Naive thymus-derived CD8-positive, alpha-beta T cell (primary cell): ENCODE measurements at places on chromosomes 1 and 21.
A peak's percentile ranks its signal among the peaks of the same experiment; 100 is the strongest.

- no peak for DNase-seq
These were observed 43.3 kb downstream of the PAX7 start for GRCh38 chr1:18673976-18674375.

- no peak for DNase-seq
These were observed 310.3 kb downstream of the SIPA1L2 start for GRCh38 chr1:232319518-232320210.

GRCh38 chr1:216997069-216997468 is 273.8 kb upstream of the ESRRG start:
- no peak for DNase-seq

DNA sequence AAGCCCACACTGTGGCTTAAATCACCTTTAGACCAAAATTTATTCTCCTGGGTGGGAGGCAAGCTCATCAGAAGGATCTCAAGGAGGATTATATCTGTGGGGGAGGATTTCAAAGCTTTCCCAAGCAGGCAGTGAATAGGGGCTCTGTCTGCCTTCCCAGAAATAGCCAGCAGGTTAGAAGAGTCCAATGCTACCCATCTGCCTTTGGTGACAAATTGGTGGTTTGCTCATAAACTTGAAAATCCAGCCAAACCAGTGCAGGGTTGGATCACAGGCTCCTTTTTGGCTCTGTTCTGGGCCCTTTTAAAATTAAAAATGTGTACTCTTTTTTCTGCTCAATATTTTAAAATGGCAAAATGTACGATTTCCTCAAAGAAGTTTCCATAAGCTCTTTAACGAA is 118.9 kb upstream of the ZC3H11B start:
- DNase-seq: no peak

- peak; percentile 93 for DNase-seq
These were observed at the start of the genes NSL1 and TATDN3 for GRCh38 chr1:212791676-212792395. TSS of gene NSL1 (minus strand) at chr1:212791777. CDS start at chr1:212791763, 14 bp downstream. TSS of gene TATDN3 (plus strand) at chr1:212791894. CDS start at chr1:212791922, 28 bp downstream.

DNA sequence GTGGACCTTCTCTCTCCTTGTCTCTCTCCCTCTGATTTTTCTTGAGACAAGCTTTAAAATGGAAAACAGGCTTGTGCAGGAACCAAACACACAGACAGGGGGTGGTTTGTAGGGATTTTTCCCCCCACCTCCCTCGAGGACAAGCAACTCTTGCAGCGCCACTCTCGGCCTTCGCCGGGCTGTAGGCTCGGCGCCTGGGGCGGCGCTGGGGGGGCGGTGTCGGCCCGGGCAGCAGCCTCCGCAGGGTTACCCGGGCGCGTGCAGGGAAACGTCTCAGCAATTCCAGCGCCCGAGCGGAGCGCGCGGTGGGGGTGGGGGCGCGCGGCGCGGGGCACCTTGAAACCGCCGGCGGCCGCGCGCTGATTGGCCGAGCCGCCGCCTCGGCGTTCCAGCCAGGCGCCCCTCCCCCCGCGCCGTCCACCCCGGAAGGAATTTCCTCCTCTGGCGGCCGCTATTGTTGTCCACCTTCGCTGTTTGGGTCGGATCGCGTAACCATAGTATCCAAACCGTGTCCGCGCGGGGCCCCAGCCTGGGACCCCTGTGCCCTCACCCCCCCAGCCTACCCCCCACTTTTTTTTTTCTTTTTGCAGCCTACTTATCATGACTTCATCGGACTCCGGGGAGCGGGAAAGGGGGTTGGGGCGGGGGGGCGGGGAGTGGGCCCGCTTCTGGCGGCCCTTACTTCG is 59.8 kb upstream of the ACOT11 start:
- peak; percentile 84 for DNase-seq

DNA sequence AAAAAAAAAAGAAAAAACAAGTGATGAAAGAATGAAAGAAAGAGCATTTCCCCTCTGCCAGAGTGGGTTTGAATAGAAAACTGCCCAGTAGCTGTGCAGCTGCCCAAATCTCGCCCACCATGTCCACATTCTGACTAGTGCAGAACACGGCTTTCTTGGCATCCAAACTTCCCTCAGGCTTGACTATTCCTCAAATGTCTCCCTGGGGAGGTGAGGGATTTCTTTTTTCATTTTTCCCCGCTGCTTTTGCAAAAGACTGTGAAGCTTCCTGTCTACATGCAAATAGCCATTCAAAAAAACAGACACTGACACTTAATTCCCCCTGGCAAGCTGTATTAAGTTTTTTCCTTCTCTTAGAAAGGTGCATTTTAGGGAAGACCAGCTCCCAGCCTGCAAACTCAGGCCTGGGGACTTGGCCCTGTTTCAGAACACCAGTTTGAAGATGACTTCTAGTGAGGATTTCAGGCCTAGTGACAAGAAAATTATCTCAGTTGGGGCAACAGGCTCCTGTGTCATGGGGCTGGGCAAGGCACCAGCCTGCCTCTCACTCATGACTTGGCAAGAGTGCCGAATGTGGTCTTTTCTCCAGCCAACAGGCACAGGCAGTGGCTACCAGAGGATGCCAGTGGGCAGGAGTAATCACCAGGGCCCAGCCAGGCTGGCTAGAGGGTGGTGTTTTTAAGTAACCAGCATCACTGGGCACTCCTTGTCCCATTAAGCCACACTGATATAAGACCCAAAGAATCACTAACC is 178.1 kb upstream of the NFIA start:
- no peak for DNase-seq

- DNase-seq: no peak
These were observed 98.8 kb downstream of the RASAL2 start for GRCh38 chr1:178192686-178193085.

- no peak for DNase-seq
These were observed 125.2 kb upstream of the SYT6 start for GRCh38 chr1:114278911-114279310.

DNA sequence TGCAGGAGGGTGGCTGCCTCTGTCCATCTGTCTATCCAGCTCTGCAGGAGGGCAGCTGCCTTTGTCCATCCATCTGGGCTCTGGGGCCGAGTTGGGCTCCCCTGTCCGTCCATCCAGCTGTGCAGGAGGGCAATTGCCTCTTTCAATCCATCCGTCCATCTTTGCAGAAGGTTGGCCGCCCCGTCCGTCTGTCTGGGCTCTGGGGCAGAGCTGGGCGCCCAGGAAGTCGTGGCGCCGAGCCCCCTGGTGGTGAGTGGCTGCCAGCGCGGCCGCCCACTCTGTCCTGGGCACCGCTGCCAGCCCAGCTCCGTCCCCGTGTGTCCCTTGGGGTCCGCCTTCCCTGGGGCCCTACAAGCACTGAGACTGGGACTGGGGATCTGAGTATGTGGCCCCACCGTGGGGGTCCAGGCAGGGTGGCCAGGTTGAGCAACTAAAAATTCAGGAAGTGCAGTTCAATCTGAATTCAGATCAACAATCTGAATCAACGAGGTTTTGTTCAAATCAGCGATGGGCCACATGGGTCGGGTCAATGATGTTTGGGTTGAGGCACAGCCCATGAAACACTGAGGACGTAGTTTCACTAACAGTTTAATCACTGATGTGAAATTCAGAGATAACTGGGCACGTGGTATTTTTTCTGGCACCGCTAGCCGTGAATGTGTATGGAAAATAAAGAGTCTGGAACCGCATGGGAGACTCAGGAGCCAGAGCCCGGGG is 99.1 kb upstream of the ACTRT2 start:
- peak; percentile 33 for DNase-seq

GRCh38 chr1:86441581-86441980 is 17.6 kb downstream of the CLCA2 start:
- DNase-seq: peak; percentile 44

DNA sequence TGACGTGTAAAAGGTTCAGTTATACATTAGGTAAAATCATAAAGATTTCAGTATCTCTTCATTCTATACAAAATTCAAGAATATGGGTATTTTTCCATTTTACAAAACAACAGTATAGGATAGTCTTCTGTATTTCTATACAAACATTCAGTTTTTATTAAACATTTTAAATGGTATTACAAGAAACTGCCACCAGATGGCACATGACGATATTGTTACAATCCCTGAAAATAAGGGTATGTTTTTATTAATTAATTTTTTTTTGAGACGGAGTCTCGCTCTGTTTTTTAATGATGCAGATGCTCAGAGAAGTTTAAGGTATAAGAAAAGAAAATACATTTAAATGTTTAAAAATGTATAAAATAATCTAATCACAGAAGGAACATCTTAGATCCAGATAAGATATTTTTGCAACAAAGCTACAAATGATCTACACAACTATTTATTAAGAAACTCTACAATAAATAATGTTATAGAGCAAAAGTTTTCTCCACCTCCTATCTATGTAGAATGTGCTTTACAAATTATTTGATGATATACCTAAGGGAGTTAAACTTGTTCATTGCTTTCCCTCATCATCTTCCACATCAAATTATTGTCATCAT is 23.5 kb upstream of the RSBN1 start:
- peak; percentile 61 for DNase-seq

DNA sequence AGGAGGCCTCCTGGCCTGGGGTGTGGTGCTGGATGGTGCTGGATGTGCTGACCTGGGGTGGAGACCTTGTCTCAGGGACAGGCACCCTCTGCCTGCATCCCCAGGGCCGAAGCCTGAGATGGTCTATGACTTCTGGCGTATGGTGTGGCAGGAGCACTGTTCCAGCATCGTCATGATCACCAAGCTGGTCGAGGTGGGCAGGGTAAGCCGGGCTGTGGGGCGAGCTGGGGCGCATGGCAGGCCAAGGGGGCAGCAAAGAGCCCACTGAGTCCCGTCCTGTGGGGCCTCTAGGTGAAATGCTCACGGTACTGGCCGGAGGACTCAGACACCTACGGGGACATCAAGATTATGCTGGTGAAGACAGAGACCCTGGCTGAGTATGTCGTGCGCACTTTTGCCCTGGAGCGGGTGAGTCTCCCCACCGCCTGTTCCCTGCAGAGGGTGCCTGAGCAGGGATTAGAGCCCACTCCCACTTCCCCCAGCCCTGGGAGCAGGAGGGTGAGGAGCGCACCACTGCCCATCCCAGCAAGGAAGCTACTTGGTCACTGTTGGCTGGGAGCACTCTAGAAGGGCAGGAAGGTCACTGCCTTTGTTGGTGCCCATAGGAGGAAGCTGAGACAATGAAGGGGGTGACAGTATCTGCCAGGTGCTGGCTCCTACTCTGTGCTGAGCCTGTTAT is 75.2 kb downstream of the PTPRU start:
- no peak for DNase-seq

DNA sequence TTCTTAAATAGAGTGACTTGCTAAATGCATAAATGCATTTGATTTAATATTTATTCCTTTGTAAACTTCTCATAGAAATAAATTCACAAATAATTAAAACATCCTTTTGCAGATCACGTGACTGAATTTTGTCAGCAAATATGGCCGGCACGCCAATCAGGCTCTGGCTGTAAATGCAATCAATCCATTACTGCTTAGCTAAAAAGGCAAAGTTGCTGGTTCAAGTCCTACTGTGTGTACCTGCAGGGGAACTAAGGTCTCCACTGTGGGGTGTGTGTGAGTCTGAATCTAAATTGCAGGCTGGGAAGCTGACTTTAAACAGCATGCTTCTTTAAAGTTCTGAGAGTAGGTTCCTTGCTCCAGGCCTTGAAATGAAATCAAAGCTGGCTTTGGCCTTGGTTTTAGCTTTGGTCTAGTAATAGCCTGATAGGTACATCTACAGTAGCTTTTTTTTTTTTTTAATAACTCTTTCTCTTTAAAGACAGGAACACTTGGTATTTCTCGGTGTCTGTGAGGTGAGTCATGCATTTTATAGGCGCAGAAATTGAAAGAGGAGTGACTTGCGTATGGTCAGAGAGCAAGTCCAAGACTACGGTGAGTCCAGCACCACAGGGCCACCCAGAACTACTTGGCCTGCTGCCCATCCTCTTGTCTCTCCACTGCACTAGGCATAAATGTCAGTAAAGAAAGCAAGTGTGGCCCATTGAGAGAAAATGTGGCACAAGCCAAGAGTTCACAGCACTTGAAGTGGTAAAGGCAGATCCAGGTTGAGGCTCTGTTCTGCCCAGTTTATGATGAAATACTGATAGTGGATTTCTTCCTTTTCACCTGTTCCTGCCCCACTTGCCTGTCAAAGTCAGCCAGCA is 36.2 kb upstream of the LYST start:
- no peak for DNase-seq

DNA sequence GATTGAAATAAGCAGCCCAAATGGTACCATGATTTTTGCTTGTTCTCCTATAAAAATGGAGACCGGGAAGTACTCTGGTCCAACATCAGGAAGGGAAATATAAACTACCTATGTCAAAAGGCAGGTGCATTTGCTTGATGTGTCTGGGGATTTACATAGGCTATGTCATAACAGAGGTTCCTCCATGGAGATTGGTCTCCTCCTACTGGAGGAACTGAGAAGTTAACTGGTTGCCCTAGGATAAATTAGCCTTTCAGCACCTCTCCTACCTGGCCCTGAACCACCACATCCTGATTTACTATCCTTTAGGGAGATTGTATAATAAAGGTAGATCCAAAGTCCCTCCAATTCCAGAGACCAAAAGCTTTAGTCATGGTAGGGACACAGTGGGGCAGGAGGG is 1109.3 kb upstream of the B3GALT2 start:
- peak; percentile 23 for DNase-seq

DNA sequence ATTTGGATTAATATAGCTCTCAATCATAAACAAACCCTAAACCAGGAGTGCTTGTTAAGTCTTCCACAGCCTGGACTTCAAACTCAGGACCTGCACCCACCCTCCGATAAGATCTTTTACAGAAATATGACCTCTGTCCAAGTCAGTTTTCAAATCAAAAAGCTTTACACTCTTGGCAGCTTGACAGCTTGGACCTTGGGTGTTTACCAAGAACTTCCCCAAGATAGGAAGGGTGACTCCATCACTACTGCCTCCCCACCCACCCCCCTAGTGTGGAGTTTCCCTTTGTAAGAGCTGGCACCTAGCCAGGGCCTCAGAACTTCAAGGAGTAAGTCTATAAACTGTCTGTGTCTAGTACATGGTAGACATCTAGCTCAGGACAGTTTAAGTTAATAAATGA is 9.6 kb downstream of the BCAR3 start:
- DNase-seq: no peak

DNA sequence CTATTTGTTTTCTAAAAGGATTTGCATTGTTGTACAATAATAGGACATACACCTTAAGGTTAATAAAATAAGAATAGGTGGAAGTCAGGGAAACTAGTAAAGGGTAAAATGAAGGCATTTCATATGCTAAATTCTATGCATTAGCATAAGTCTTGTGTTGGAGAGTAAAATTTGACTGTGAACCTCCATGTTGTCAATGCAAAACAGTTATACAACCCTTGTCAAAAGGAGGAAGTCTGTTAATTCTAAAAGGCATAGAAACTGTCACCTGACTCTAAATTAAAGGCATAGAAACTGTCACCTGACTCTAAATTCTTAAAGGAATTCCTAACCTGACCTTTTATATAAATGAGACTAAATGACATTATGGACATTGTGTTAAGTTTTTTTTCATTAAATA is 291.8 kb downstream of the OLFM3 start:
- no peak for DNase-seq

DNA sequence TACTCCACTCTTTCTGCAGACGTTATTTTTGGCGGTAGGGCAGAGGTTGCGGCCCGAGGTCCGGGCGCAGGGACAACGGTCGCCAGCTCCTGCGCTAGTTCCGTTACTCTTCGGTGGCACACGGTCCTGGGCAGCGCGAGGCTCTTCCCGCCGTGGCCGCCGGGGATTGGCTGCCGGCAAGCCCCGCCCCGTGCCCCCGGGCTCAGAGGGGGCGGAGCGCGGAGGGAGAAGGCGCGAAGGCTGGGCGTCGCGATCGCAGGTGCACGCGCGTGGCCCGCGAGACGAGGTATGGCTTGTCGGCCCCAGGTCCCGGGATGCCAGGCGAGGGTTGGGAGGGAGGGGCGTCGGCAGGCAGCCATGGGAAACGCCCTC is 518 bp upstream of the SHE start:
- DNase-seq: no peak
